OCI-M1 (cell line): ENCODE measurements at places on chromosomes 2 and 18.
A peak's percentile ranks its signal among the peaks of the same experiment; 100 is the strongest.

GRCh38 chr2:236637686-236638569, 68.3 kb downstream of the ACKR3 start:
- DNase-seq, result no peak

DNA sequence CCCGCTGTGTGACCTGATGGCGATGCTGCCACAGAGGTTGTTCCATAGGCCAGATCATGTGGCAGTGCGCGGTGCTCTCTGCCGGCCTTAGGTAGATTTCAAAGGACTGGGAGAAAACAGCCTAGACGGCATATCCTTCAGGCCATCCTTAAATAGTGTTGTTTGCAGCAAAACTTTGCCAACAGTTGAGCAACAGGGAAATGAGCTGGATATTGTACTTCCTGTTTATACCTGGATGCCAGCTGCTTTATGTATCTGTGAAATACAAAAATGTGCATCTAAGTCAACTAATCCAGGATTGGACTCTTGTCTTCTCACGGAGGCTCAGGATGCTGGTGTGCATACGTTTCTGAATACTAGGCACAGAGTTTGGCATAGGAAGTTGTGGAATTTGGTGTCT, 107.1 kb downstream of the EML6 start:
- DNase-seq, result no peak

DNA sequence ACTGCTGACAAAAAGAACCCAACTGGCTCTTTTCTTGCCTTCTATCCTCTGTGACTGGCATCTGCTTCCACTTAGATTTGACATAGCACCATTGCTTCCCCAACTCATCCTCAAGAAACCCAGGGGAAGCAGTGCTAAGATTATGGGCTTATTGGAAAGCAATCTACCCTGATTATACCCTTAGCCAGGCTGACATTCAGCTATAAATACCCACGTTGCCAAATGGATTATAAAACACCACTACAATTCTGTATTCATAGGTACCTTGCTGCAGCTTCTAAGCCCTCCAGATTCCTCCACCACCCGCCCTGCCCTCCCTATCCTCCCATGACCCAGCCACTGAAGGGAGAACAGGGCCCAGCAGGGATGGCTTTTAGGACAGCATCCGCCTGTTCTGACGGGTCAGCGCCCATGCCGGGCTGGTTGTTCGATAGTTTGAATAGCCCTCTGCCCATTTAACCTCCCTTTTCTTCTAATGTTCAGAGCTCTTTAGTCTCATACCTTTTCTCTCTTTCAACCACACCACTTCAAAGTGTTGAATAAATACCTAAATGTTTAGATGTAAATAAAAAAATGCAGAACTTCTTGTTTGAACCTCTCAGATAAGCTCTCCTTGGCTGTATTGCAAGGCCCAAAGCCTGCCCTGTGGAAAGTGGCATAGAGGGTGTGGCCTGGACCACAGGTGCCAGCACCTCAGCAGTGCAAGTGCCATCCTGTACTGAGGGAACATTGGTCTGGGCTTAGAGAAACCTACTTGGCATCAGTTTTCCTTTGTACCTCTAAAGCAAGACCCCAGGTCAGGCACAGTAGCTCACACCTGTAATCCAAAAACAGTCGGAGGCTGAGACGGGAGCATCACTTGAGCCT, 86.6 kb upstream of the RGPD5 start:
- no peak for DNase-seq

DNA sequence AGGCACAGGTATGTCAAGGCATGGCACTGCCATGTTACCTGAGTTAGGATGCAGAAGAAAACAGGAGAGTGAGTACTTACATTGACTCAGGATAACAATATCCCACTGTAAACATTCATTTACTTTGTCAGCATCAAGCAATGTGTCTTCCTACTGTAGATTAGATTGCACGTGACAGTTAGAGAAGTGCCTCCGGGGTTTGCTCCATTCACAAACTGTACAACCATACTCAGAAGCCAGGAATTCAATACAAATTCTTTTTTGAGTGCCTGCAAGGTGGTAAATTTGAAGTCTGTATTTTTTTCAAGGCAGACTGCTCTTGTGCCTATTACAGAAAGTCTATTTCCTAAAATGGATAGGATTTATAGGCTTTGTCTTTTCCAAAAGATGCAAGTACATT, 34.1 kb downstream of the CDCA7 start:
- DNase-seq, result no peak

DNA sequence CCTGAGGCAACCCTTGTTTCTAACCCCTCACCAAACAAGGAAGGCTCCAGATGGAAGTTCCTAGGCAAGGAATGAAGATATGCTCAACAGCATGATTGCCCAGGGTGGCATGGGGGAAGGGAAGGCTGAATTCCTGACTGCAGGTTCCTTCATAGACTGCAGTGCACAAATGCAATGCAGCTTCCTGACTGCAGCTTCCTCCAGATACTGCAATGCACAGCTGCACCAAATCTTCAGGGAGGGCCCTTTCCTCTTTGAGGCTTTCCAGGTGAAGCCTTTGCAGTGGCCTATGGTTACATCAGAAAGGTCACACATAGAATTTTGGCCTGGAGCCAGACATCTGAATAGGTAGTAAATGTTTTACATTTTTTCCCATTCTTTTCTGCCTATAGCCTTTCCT, 58.8 kb upstream of the DYNAP start:
- no peak for DNase-seq

GRCh38 chr18:74849301-74849700, 251.6 kb downstream of the ZNF407 start:
- DNase-seq, result no peak

GRCh38 chr2:110876167-110876999, 144.0 kb downstream of the ACOXL start:
- peak; percentile 18 for DNase-seq

- no peak for DNase-seq
Measured at GRCh38 chr2:66185497-66186054, 249.3 kb upstream of the MEIS1 start.
